Stimulated activated CD4-positive, alpha-beta T cell treated with anti-CD3 and anti-CD28 coated beads, Interleukin-2, amount 100 ng/mL, for 24 hours (primary cell): ENCODE measurements at places on chromosomes 7 and 10.
A peak's percentile ranks its signal among the peaks of the same experiment; 100 is the strongest.

DNA sequence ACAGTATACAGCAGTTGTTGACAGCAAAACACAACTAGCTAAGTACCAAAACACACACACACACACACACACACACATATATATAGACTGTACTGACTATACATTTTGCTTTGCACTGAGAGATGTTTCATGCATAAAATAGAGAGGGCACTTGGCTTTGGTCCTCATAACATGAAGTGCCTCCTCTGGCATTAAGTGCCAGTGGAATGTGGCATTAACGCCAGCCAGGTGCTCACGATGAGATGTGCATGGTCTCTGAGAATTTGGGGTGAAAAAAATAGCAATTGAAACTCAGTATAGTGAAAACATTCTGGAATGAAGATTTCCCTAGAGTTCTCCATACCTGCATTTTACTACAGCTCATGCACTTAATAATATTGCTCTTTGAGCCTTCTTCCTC lies 70.0 kb upstream of the INSYN2A start:
- no peak for DNase-seq

- peak; percentile 37 for DNase-seq
Observed at GRCh38 chr7:44748948-44749731, 493 bp downstream of the ZMIZ2 start.

GRCh38 chr10:113680190-113681111 lies 739 bp downstream of the CASP7 start:
- DNase-seq = peak; percentile 39

DNA sequence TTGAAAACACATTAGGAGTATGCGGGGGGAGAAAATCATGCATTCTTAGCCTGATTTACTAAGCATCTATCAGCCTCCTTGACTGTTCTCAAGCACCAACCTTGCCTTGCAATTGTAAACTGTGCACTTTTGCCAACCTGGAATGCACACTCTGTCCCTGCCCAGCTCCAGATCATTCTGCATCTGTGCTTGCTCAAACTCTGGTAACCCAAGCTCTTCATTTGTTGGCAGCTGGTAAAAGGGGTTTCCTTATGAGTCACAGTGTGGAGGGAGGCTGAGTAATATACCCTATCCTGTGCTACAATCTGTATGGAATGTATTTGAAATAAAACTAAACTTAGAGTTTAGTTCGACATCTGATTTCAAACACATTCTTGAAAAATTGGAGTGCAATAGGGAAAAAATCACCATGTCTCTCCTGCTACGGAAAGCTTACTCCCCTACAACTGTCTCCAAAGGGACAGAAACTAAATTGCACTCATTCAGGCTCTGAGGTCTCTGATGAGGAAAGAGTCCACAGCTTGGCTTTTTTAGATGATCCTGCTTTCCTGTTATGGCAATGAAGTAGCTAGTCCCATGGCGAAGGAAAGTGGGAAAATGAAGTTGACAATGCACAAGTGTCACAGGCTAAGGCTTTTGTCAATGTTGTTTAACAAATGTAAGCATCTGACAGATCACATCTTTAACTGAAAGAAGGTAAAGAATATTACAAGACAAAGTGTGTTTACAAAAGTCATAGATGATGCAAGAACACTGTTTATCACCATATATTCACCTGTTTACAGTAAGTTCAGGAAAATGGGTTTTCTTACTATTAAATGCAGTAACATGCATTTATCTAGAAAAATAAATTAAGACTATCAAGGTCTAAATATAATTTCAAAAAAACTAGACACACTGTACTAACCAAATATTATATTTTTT lies 61.9 kb downstream of the TES start:
- no peak for DNase-seq
